Renal cortex interstitium (tissue), 15 donors: ENCODE measurements at places on chromosomes 1 and 21. TPM values are rescaled to one million over a fixed set of nuclear protein-coding genes. Genes with fewer than 3 reads are reported as not detected.

The ETV3L gene
- not detected for polyA plus RNA-seq

The CDC42BPA gene
- 40.5 TPM for polyA plus RNA-seq

The REG4 gene
- 0.85 TPM for polyA plus RNA-seq

The CLDN17 gene
- polyA plus RNA-seq, result not detected

The SPRR5 gene
- not detected for polyA plus RNA-seq

The COL9A2 gene
- 29.4 TPM for polyA plus RNA-seq

The GJB4 gene
- 0.36 TPM for polyA plus RNA-seq

The PCBP3 gene
- polyA plus RNA-seq, result 2.5 TPM

The MLLT11 gene
- polyA plus RNA-seq, result 22.6 TPM

The REN gene
- polyA plus RNA-seq, result 80.3 TPM

The TRIM17 gene
- polyA plus RNA-seq, result 9.4 TPM

The BLZF1 gene
- polyA plus RNA-seq, result 30.9 TPM

The CFAP45 gene
- polyA plus RNA-seq, result 3.1 TPM

The C1QB gene
- 6.0 TPM for polyA plus RNA-seq

The NHLH1 gene
- polyA plus RNA-seq, result 0.24 TPM

The AUNIP gene
- polyA plus RNA-seq, result 4.3 TPM

The RIPPLY3 gene
- polyA plus RNA-seq, result 1.9 TPM

The PRUNE1 gene
- 48.7 TPM for polyA plus RNA-seq

The GPR153 gene
- polyA plus RNA-seq, result 8.7 TPM

The SLC6A9 gene
- polyA plus RNA-seq, result 8.0 TPM

The FCRL4 gene
- not detected for polyA plus RNA-seq

The TMEM82 gene
- 4.1 TPM for polyA plus RNA-seq

The PADI2 gene
- 2.6 TPM for polyA plus RNA-seq

The LCE2B gene
- not detected for polyA plus RNA-seq

The USP48 gene
- 62.6 TPM for polyA plus RNA-seq

The KIAA1614 gene
- polyA plus RNA-seq, result 10.6 TPM

The KCNT2 gene
- 12.2 TPM for polyA plus RNA-seq

The SYT11 gene
- polyA plus RNA-seq, result 20.0 TPM

The LCE1F gene
- polyA plus RNA-seq, result not detected

The FASLG gene
- not detected for polyA plus RNA-seq

The VSIG8 gene
- polyA plus RNA-seq, result 1.2 TPM

The CDCA8 gene
- 21.3 TPM for polyA plus RNA-seq

The DNAJC6 gene
- 7.3 TPM for polyA plus RNA-seq

The SH2D1B gene
- 0.16 TPM for polyA plus RNA-seq

The OLIG2 gene
- not detected for polyA plus RNA-seq

The DSTYK gene
- polyA plus RNA-seq, result 18.2 TPM

The PKP1 gene
- 0.06 TPM for polyA plus RNA-seq

The ADORA3 gene
- 1.1 TPM for polyA plus RNA-seq

The TENT5C gene
- polyA plus RNA-seq, result 2.7 TPM

The MNDA gene
- 5.8 TPM for polyA plus RNA-seq
